Right atrium auricular region (tissue), 2 donors: ENCODE measurements at places on chromosomes 3 and 15.

DNA sequence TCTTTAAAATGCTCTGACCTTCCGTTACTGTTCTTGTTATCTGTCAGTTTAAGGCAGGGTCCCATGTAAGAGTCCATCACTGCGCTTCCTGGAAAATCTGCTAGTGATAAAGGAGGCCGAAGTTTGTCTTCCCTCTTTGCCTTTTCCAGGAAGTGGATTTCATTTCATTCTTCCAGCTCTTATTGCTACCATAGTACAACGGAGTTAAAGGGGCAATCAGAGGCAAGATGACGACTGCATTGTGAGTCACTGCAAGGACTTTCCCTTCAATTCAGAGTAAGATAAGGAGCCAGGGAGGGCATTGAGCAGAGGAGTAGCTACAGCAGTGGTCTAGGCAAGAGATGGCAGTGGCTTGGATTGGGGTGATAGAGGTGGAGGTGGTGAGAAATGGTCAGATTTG lies 17.2 kb upstream of the DET1 start:
- DNase-seq, result no peak

DNA sequence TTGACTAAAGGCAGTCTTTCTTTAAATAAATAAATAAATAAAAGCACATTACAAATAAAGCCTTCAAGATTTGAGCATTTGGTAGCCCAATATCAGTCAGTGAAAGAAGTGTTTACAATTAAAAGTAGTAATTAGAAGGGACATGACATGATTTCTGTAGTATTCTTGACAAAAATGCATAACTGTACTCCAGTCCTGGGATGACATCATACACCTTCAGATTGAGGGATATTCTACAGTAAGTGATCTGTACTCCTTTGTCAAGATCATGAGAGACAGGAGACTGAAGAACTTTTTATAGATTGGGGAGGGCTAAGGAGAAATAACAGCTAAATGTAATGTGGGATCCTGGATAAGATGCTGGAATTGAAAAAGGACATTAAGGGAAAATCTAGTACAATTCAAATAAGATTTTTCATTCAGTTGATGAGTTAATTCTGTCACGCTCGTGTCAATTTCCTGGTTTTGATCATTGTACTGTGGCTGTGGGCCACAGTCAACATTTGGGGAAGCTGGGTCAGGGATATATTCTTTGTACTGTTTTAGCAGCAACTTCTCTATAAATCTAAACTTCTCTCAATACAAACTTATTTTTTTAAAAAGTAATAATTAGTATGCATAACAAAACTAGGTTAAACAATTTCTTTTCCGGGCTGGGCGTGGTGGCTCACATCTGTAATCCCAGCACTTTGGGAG lies 314.8 kb downstream of the PTPRG start:
- no peak for DNase-seq

DNA sequence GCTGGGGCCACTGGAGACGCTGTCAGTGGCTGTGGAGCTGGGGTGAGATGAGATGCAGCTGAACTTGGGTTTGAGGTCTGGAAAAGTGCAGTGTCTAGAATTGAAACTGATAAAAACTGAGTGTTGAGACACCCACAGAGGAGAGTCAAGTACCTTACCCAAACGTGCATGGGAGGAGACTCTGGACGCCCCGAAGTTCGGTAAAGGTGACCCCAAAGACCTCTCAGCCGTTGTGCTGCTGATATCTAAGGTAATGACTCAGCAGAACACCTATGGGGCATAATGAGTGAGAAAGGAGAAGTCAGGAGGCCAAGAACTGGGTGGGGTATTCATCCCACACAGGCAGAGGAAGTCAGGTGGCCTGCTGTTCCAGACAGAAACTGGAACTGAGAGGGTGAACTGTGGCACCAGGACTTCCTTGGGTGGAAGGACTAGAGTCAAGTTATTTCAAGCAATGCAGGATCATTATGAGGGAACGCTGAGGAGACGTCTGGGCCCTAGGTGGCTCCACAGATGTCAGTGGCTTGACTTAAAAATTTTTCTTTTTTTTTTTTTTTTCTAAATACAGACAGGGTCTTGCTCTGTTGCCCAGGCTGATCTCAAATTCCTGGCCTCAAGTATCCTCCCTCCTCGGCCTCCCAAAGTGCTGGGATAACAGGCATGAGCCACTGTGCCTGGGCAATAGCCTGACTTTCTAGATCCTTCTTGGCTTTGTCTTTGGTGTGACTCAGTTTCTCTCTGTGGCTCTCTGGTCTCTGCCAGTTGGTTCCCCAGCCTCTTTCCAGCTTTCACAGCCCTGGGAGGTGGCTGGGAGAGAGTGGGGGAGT lies 67.6 kb upstream of the GCNT3 start:
- DNase-seq, result no peak

GRCh38 chr15:73517566-73517965 lies 74.6 kb downstream of the REC114 start:
- no peak for DNase-seq

- DNase-seq, result no peak
These were observed 40.4 kb downstream of the BHLHE40 start for GRCh38 chr3:5019411-5020241.

- DNase-seq, result no peak
These were observed 47.7 kb upstream of the SLC7A14 start for GRCh38 chr3:170633573-170633972.

DNA sequence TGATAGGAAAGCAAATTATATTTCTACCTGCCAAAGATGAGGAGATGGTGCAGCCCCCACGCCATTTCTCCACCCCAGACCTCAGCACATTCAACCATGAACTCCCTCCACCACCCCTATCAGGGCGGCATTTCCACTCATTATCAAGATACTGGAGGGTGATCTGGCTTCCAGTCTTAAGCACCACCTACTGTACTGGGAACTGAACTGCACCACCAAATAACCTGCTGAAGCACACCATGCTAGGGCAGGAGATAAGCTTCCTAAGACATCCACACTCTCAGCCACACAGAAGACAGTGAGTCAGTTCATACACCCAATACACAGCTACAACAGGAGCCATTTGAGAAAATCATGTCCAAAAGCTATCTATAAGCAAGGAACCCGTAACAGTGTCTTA lies 98.8 kb downstream of the FGF7 start:
- DNase-seq, result no peak

GRCh38 chr3:10551821-10552630 lies 46.6 kb upstream of the ATP2B2 start:
- peak; percentile 60 for DNase-seq

- DNase-seq, result no peak
These were observed 164.7 kb downstream of the SV2B start for GRCh38 chr15:91264651-91265351.

GRCh38 chr3:180430896-180431295 lies 171.1 kb upstream of the TTC14 start:
- no peak for DNase-seq

DNA sequence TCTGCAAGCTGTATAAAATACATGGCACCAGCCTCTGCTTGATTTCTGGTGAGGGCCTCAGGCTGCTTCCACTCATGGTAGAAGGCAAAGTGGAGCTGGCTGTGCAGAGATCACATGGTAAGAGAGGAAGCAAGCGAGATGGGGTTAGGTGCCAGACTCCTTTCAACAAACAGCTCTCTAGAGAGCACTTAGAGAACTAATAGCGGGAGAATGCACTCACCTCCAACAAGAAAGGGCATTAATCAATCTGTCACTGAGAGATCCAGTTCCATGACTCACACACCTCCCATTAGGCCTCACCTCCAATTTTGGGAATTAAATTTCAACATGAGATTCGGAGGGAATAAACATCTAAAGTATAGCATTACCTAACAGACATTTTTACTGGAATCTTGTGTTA lies 644.1 kb upstream of the ARRDC4 start:
- no peak for DNase-seq

DNA sequence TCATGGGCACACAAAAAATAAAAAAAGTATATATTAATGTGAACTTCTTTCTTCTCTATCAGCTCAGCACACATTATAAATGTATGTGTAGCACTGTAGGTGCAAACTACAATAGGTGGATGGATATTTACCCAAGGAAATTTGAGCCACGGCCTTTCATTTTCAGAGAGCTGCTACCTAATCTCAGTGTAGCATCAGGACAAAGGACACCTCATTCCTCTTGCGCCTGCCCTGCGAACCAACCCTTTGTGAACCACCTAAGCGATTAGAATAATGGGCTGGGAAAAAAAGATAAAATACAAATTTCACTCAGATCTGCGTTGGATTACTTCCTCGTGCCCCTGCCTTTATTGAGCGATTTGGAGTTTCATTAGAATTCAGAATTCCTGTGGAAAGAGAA lies 263.2 kb downstream of the NR2F2 start:
- no peak for DNase-seq

- DNase-seq, result peak; percentile 76
These were observed 36.9 kb downstream of the SH3BP5 start for GRCh38 chr3:15295506-15295905.

DNA sequence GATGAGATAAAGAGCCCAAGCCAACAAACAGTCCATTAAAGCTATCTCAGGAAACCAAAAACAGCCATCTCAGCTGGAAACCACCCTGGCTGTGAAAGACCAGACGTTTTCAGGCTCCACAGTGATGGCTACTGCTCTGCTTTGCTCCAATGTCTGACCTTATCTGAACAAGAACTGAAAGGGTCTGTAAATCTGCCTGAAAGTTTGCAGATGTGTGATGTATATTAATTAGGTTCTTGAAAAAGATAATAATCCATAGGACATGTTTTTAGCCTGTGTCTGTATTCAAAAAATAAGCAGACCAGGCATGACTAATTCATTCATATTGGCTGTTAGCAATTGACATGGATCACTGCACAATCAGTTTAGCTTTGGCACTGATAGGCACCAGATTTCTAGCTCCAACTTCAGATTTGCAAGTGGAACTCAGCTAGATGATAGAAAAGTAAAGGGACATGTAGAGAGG lies 611.4 kb upstream of the NAALADL2 start:
- DNase-seq, result no peak

DNA sequence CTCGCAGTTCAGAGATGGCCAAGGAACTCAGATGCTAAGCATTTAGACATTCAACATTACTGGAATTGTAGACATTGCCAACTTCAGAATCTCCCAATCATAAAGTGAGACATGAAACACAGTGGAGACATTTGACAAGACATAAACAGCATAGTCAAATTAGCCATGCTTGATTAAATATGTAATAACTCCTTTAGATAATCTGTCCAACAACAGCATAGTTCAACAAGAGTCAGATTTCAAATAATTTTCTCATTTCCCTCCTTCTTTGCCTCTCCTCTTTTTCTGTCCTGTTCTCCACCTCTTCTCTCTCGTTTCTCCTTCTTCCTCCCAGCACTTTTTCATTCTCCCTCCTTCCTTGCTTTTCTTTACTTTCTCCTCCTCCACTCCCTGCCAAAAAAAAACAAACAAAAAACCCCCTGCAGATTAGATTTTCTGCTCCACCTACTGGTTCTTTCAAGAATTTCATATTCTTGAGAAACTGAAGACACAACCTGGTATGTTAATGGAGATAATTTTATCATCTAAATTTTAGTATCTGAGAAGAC lies 20.2 kb downstream of the CPOX start:
- no peak for DNase-seq

- no peak for DNase-seq
These were observed 223.6 kb upstream of the CTNNB1 start for GRCh38 chr3:40975711-40976121.

- DNase-seq, result no peak
These were observed 22.8 kb downstream of the PLS1 start for GRCh38 chr3:142618917-142619461.

GRCh38 chr15:43218908-43219706 lies 1.7 kb downstream of the EPB42 start:
- DNase-seq, result no peak

- no peak for DNase-seq
These were observed 64.4 kb upstream of the PRICKLE2 start for GRCh38 chr3:64289622-64290021.

- no peak for DNase-seq
These were observed 333.5 kb downstream of the AGBL1 start for GRCh38 chr15:86413191-86413590.

- DNase-seq, result no peak
These were observed 424 bp downstream of the HAUS2 start for GRCh38 chr15:42549032-42549491.

DNA sequence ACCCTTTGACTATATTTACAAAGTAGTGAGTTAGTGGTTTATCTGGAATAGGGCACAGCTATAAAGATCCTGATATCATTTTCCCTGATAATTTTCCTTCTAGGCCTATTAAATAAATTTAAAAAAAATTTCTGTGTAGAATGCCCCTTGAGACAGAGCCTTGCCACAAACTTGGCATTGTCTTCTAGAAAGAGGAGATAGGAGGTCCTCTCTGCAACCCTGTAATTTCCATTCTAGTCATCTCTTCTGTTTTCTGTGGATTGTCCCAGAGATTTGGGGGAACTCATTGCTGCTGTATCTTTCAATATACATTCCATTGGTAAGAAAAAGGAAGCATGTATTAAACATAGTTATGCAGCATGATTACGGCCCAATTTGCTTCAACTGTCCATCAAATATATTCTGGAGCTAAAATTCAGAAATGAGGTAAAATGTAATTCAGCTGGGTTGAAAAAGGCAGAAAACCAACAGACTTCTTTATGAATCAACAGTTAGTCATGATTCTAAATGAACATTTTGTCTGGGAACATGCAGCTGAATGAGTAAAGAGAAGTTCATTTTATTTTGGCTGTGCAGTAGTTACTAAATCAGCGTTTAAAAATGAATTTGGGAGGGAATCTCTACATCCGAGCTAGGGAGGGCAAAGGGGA lies 401.1 kb downstream of the NAALADL2 start:
- no peak for DNase-seq

DNA sequence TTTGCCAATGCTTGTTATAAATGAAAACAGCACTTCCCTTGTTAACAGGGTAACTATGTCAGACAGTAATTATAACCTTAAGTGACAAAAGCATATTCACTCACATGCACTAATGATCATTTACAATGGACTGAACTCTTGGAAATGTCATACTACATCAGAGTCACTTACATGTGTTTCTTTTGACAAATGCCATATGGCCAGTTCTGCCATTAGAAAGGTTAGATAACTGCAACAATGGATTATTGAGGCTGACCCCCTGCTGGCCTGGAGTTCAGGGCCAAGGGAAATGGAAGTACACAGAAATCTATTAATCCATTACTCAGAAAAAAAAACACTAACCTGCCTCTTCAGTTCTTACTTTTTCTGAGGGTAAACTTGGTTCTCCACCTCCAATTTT lies 313.4 kb downstream of the CNTN3 start:
- no peak for DNase-seq

DNA sequence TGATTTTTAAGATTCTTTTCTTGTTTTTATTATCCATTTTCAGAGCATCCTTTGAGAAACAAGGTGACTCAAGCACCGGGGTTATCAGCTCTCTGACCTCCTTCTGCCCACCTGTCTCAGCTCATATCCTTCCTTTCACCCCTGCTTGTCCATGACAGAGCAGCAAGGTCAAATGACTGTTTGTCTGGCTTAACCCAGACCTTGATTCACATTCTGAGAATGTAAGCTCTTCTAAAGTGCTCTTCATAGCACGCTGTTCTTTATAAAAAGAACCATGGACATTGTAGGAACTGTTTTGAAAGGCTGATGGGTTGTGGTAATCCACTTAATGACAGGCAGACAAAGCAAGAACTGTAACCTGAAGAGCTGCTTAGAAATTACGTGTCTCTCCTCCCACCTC lies 122.5 kb downstream of the CHST2 start:
- DNase-seq, result no peak

GRCh38 chr3:54573858-54574257 lies 354.0 kb downstream of the LRTM1 start:
- no peak for DNase-seq

- no peak for DNase-seq
These were observed 1011.9 kb downstream of the VGLL3 start for GRCh38 chr3:85979034-85979433.
